ENCODE measurements at places on chromosomes 11 and 22.

DNA sequence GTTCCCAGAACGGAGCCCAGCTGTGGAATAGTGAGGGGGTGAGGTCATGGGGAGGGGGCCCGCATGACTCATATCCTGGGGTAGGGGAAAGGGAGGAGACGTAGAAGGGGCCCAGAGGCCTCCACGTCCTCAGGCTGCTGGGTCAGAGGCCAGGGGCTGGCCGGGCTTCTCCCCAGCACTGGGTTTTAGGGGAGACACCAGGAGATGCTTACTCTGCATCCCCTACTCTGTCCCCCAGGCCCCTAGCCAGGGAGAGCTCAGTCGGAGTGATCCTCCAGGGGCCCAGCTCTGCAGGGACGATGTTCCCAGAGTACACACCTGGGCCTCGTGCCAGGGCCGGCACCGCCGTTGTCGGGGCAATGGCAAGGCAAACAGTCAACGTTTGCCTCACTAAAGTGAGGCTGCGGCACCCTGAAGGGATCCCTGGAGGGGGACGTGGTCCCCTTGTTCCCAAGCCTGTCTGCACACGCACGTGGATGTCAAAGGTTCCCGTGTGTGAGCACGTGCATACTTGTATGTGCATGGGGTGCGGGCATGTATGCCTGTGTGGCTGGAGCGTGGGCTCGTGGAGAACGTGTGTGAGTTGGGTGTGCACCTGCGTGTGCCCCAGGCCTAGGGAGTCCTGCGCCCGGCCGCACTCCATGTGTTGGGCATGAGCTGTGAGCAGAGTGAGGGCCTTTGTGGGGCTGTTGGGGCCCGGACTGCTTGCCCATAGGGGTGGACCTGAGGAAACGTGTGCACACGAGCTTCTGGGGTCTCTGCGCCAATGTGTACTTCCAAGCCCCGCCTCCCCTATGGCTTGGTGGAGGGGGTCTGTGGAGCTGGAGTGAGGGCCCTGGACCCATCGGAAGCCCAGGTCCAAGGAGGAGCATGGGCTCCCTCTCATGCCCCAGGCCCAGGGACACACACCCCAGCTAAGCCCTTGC lies 14.2 kb downstream of the PRR33 start:
- no peak for DNase-seq

- DNase-seq: no peak
Observed at GRCh38 chr11:130613396-130613795, 165.0 kb downstream of the ADAMTS15 start.

DNA sequence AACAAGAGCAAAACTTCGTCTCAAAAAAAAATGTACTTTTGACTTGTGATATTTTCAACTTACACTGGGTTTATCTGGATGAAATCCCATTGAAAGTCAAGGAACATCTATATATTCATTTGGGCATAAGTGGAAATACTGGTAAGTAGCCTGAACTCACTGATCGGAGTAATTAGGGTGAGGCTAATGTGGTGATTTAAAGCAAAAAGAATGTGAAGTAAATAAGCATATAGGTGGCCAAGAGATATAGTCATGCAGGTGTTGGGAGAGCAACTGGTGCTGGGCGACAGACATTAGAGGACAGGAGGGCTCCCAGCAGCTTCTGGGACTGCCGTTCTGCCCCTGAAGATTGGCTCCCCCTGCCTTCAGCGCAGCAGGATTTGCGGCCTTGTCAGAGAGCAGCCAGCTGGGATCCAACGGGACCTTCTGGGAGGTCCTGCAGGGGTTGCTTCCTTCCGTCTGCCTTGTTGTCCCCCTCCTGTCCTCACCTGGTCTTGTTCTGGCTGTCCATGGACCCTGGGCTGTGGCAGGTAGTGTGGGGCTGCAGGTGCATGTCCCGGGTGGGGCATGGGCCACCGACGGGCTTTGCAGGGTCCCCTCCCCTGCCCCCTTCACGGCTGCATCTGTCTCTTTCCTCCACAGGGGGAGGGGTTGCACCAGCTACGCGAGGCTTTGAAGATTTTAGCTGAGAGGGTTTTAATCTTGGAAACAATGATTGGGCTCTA lies 14.1 kb downstream of the RHBDD3 start:
- no peak for DNase-seq

- DNase-seq: no peak
Observed at GRCh38 chr11:12137938-12138731, 27.7 kb downstream of the MICAL2 start.

DNA sequence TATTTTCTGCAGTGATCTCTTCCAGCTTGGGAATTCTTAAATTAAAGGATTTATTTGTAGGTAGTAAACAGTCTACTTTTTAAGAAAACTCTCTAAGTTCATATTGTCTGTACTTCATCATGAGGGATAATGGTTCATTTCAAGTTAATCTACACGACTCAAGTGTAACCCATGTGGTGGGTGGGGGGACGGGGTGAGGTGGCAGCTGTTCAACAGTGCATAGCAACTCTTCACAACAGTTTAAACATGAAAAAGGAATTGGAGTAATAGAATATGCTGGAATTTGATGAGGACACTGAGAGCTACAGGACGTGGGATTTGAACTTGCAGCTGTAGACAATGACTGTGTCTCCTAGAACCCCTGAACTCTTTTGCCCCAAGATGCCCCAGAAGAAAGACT lies 20.8 kb downstream of the BARX2 start:
- no peak for DNase-seq

GRCh38 chr11:2701898-2702434 lies 2.2 kb upstream of the KCNQ1OT1 start:
- DNase-seq: no peak

GRCh38 chr11:101666916-101667315 lies 83.1 kb upstream of the TRPC6 start:
- no peak for DNase-seq

- no peak for DNase-seq
Observed at GRCh38 chr11:126518972-126519690, 163.6 kb downstream of the ST3GAL4 start.

DNA sequence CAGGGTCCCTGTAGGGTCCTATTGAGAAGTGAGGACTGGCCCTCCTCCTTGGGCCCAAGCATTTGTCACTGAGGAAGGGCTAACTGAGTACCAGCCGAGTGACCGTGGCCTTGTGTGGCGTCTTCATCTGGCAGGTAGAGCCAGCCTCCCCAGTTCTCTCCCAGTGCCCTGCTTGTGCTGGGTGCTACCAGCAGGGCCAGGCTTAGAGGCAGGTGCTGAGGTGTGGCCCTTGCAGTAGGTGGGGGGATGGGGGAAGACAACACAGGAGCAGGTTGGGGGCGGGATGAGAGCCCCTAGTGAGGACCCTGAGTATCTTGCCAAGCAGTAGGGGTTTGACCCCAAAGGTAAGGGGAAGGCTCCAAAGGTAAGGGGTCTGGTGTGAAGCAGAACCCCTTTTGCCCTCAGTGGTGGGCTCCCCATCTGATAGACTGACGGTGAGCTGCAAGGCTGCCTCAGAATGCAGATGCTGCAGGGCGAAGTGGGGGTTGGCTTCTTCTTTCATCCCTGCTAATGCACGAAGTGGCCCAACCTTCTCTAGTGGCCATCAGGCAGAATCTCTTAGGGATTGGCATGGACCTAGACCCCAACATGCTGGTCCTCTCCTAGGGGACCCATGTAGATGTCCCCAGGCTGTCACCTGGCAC lies 19.6 kb downstream of the CDC45 start:
- DNase-seq: no peak

- DNase-seq: no peak
Observed at GRCh38 chr11:58574881-58575280, 775 bp downstream of the LPXN start.

- DNase-seq: no peak
Observed at GRCh38 chr11:128029219-128029722, 558.1 kb downstream of the ETS1 start.

DNA sequence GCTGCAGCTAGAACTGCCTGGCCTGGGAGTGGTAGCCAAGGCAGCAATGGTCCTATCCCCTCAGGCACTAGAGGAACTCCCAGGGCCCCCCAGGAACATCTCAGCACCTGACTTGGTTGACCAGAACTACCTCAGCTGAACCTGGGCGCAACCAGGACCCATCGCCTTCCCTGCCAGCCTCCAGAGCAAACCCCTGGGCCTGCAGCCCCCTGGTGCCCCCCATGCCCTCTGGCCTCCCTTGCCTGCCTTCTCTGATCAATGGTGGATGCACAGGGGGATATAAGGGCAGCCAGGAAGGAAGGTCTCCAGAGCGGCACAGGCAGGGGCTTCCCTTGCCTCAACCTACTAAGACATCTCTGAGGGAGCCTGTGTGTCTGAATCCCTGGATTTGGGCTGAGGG lies 13.5 kb downstream of the MS4A10 start:
- no peak for DNase-seq

GRCh38 chr11:74577624-74578396 lies 14.6 kb upstream of the POLD3 start:
- no peak for DNase-seq

DNA sequence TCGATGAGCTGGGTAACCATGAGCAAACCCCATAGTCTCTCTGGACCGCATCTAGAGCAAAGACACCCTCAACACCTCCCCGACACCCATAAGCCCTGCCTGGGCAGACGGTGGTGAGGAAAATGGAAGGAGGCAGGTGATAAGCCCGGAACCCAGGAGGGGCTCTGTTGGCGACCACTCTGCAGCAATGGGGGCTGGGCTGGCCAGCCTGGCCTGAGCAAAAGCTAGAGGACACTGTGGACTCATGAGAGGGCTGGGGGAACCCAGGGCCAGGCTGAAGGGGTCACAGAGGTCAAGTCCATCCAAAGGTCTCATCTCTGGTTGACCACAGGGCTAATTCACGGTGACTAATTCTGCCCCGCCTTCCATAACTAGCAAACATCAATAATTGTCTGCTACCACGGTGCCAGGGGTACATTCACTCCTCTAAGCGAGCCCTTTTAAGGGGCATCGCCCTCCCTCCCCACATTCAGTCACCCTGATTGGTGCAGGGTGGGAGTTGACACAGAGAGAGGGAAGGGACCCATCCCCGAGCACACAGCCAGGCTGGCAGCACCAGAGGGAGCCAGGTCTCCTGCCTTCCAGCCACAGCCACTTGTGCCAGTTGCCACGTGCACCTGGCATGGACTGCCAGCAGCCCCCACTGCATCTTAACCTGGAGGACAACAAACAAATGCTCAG lies 4.0 kb downstream of the PYGM start:
- no peak for DNase-seq
